Muscle of leg (tissue), 16 donors: ENCODE measurements at places on chromosomes 3 and 15. TPM values are rescaled to one million over a fixed set of nuclear protein-coding genes. Genes with fewer than 3 reads are reported as not detected.
A peak's percentile ranks its signal among the peaks of the same experiment; 100 is the strongest.

RHCG gene
- total RNA-seq = not detected

TRH gene
- total RNA-seq = 0.13 TPM

NR2F2 gene
- 11.3 TPM for total RNA-seq

MKRN3 gene
- total RNA-seq = 0.62 TPM

GRCh38 chr15:29141308-29142128 is 128.1 kb downstream of the NSMCE3 start:
- no peak overlapping the region for H3K4me3 ChIP-seq
- H3K27ac ChIP-seq = no peak overlapping the region
- H3K4me1 ChIP-seq = peaks cover 5% of the 10 kb centered on the region
- H3K27me3 ChIP-seq = peaks cover 23% of the 10 kb centered on the region
- no peaks in the 10 kb centered on the region for H3K36me3 ChIP-seq
- peak; percentile 77 for DNase-seq
